MG63 (cell line): ENCODE measurements at places on chromosomes 6 and 20.
A peak's percentile ranks its signal among the peaks of the same experiment; 100 is the strongest.

GRCh38 chr6:111800259-111800765 is 72.9 kb downstream of the FYN start:
- DNase-seq: no peak

- DNase-seq: peak; percentile 38
These were observed 219.8 kb downstream of the TFAP2A start for GRCh38 chr6:10194816-10195672.

GRCh38 chr6:3910106-3910663 is 61.0 kb downstream of the FAM50B start:
- no peak for DNase-seq

DNA sequence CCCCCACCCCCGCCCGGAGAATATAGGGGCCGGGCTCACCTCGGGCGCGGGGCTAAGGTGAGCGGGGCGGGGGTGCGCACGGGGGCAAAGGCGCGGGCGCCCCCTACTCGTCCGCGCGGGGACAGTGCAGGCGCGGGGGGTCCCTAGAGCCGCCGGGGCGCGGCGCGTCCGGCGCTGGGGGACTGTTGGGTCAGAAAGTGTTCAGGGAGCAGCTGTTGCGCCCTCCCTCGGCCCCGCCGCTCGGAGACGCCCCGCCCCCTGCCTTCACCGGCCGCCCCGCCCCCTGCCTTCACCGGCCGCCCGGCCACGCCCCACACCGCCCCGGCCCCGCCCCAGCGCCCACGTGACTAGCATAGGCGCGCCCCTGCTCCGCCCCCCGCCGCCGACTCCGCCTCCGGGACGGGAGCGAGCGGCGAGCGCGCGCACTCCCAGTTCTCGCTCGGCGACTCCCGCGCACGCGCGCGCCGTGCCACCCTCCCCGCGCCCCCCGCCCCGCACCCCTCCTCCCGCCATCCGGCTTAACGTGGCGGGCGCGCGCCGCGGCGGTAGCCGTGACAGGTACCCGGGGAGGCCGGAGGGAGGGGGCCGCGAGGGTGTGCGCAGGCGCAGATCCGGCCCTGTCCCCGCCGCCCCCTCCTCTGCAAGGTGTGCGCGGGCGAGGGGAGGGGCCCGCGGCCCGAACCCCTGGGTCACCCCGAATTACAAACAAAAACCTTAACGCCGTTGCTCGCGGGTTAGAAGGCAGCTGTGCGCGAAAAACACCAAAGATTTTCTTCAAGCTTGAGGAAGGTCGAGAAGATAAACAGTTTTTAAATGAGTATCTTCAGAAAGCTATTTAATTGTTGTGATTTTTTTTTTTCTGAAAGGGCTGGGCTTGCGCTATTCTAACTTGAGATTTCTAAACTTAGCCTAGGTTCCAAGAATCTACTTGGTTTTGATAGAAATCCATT is 704 bp upstream of the ZNF217 start:
- DNase-seq: peak; percentile 93

DNA sequence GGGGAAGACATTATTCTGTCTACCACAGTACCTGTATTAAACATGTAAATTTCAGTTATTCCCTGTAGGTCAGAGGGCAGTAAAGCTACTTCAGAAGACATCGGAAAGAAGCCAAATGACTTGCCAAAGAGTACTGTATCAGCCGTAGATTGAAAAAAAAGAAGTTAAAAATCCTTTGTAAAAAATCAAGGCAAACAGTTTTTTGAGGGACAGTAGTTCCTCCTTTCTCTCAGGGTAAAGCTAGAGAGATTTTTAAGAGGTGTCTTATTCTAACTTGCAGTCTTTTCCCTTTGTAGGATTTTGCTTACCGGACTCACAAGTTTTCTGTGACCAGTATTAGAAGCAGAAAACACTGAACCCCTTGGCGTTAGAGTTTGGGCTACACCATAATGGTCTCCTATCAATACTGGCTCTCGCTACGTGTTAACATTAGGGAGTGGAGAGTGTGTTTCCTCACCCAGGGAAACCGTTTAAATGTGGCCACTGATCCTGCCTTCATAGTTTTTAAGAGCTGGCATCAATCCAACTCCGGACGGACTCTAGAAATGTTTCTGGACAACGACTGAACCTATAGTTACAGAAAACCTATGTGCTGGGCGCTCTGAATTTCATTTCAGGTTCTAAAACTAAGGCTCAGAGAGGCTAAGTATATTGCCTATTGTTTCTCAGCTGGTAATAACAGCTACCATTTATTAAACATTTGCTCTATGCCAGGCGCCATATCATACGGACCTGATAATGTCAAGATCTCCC is 1.3 kb upstream of the ASXL1 start:
- DNase-seq: no peak

GRCh38 chr6:132736239-132736638 is 21.5 kb downstream of the VNN2 start:
- DNase-seq: no peak

DNA sequence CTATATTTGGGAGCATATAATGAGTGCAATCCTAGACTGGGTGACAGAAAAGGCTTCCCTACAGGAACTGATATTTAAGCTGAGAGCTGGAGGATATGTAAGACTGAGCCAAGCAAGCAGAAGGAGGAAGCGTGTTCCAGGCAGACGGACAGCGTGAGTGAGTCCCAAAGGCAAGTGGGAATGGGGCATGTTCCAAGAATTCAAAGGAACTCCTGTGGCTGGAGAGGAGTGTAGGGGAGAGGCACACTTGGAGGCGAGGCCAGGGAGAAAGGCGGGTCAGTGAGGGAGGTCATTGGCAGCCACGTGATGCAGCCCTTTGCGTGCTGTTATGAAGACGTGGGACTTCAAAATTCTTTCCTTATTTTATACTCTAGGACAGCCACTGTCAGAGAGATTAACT is 27.9 kb upstream of the SGK1 start:
- DNase-seq: no peak

- peak; percentile 18 for DNase-seq
These were observed 64.1 kb downstream of the C6orf118 start for GRCh38 chr6:165245287-165245686.

- DNase-seq: no peak
These were observed 20.1 kb downstream of the TOP1 start for GRCh38 chr20:41048461-41049301.

DNA sequence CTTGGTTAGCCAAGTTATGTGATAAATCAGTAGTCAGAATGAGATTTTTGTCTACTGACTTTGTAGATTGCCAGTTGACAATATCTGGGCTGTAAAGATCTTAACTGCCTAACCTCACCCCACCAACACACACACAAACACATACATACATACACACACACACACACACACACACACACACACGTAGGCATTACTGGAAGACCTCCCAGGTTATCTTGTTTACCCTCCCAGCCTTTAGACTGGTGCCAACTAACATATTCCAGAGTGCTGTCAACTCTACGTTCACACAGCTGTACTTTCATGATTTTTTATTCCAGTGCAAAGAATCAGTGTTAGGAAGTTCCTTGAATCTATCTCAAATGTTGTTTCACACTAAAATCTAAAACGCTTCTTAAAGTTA is 38.9 kb downstream of the BMP5 start:
- DNase-seq: no peak

- no peak for DNase-seq
These were observed 24.6 kb downstream of the EDN1 start for GRCh38 chr6:12314751-12315150.

DNA sequence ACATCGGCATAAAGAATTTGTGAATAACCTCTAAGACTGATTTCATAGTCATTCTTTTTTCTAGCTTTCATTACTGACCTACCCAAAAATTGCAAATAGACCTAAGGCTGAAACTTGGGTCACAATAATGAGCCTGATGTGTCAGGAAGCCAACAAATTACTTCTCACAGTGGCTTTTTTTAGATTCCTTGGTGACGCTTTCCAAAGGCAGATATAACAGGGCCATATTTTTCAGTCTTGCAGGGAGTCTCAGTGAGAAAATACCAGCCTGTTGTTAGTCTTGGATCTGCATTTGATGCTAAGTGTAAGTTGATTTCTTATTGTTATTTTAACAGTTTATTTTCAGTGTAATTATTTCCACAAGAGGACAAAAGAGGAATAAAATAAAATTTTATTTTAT is 179.7 kb downstream of the KHDC1L start:
- no peak for DNase-seq

- peak; percentile 56 for DNase-seq
These were observed 27.9 kb downstream of the ADTRP start for GRCh38 chr6:11750682-11751081.

GRCh38 chr6:38476888-38477287 is 162.8 kb downstream of the BTBD9 start:
- DNase-seq: no peak
